ENCODE measurements at places on chromosomes 2 and 18. TPM values are rescaled to one million over a fixed set of nuclear protein-coding genes. Genes with fewer than 3 reads are reported as not detected.

COX7A2L gene
- total RNA-seq, result 215 TPM

ERBB4 gene
- not detected for total RNA-seq

DCDC2C gene
- total RNA-seq, result not detected

REEP1 gene
- total RNA-seq, result 0.36 TPM

NTSR2 gene
- not detected for total RNA-seq

CCDC121 gene
- 1.1 TPM for total RNA-seq

IKZF2 gene
- 10.3 TPM for total RNA-seq

VIL1 gene
- under 0.01 TPM for total RNA-seq

SLC9A4 gene
- not detected for total RNA-seq

IL36G gene
- not detected for total RNA-seq

SERPINB3 gene
- not detected for total RNA-seq

CTAGE1 gene
- not detected for total RNA-seq

- DNase-seq, result no peak
These were observed 50.0 kb downstream of the SH3RF3 start for GRCh38 chr2:109178968-109179367.

DNA sequence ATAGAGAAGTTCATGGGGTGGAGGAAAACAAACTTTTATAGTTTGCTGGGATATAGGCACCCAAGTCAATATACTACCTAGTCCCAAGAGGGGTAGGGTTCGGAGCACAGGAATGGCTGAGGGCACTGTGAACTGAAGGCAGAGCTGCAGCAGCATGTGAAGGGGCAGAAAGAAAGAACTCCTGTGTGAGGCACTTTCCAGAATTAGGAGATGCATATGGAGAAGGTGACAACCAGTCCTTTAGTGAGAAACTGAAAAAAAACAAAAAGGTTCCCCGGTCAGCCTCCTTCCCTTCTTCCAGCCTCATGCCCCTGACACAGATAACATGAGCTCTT lies 429.1 kb downstream of the DSC3 start:
- no peak for DNase-seq

GRCh38 chr2:191749181-191749540 lies 71.2 kb downstream of the NABP1 start:
- no peak for DNase-seq

DNA sequence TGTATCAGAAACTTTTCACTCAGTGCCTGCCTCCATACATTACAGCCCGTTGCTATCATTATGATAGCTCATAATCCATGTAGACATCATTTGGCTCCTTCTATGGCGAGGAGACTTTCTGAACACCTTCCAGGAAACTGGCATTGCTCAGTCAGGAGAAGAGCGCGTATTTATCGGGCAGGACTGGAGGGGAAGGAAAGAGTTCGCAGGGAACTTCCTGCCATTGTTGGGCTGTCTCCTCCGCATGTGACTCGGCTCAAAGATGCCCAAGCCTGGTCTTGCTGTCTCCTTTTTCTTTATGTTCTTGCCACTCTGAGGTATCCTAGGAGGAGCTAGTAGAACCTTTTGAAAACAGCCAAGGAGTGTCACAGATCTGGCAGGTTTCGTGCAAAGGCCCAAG lies 156.8 kb downstream of the CTIF start:
- no peak for DNase-seq

- DNase-seq, result no peak
These were observed 731.4 kb upstream of the CHAC2 start for GRCh38 chr2:53036196-53036595.

DNA sequence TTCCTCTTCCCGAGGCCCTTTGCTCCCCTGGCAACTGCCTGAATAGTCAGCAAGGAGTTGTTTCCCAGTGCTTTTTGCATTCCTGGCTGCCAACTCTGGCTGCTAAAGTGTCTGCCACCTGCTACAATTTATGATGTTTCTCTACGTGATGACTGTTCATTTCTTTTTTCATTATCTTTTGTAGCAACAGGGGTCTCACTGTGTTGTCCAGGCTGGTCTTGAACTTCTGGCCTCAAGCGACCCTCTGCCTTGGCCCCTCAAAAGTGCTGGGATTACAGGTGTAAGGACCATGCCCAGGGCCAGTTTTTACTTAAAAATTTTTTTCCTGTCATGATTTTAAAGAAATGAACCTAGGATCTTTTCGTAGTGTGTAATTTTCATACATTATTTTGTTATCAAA lies 11.3 kb downstream of the EHBP1 start:
- DNase-seq, result no peak

- DNase-seq, result no peak
These were observed 145.5 kb upstream of the ITGA6 start for GRCh38 chr2:172281648-172282570.

DNA sequence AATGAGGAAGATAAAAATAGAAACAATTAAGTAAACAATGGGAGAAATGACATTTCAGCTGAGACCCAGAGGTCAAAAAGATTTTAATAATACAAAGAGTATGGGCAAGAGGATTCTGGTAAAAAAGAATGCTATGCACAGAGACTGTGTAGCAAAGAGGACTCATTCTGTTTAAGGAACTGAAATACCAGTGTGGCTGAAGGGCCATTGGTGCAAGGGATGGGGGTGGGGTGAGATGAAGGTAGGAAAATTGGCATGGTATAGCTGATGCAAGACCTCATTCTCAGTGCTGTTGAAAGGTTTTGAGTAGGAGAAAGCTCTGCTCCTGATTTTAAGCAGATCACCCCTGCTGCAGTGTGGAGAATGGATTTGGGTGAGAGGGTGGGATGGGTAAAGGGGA lies 10.8 kb downstream of the GALNT1 start:
- DNase-seq, result no peak

- no peak for DNase-seq
These were observed 14.6 kb upstream of the RIT2 start for GRCh38 chr18:43129946-43130524.

DNA sequence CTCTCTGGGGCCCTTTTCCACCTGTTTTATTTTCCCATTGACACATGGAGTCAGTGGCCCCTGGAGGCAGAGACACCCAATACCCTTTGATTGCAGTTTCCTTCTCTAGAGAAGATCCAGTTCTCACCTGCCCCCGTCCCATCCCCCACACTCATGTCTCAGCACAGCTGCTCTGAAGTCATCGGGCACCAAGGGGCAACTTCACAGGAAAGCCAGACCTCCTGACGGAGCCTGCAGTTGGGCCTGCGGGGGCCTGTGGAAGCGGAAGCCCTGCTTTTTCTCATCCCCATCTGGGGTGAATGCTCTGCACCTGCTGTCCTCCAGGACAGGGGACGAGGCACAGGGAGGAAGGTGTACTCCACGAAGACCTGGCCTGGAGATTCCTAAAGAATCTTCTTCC lies 308.3 kb upstream of the EPAS1 start:
- no peak for DNase-seq

GRCh38 chr2:164935118-164936101 lies 19.9 kb downstream of the SLC38A11 start:
- DNase-seq, result no peak

GRCh38 chr2:237236188-237236587 lies 150.5 kb downstream of the COPS8 start:
- DNase-seq, result no peak

DNA sequence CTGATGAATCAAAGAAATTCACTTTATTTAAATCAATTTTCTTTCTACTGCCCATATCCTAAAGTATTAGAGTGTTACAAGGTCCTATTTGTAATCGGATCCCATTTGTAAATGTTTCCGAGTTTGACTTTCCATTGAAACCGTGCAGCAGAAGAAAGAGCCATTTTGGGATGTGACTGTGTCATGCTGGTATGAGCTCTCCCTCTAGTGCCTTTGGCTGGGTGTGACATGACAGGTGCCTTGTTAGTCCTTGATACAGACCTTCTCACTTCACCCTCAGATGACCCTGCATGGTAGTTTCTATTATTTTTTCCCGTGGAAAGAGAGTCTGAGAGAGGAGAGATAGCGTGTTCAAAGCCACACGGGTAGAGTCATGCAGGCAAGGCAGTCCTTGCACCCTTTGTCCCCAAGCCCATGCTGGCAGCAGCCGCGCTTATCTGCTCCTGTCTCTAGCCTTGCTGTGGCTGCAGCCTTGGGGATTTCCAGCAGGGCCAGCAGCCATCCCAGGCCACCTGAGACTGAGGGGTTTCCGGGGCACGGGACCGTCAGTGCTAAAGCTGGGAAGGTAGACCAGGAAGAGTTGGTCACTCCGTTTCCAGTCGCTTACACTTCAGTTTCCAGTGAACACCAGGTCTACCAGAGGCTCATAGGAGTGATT lies 21.4 kb downstream of the CHMP1B start:
- no peak for DNase-seq

GRCh38 chr18:3451183-3451988 lies 1.4 kb downstream of the TGIF1 start:
- peak; percentile 96 for DNase-seq

DNA sequence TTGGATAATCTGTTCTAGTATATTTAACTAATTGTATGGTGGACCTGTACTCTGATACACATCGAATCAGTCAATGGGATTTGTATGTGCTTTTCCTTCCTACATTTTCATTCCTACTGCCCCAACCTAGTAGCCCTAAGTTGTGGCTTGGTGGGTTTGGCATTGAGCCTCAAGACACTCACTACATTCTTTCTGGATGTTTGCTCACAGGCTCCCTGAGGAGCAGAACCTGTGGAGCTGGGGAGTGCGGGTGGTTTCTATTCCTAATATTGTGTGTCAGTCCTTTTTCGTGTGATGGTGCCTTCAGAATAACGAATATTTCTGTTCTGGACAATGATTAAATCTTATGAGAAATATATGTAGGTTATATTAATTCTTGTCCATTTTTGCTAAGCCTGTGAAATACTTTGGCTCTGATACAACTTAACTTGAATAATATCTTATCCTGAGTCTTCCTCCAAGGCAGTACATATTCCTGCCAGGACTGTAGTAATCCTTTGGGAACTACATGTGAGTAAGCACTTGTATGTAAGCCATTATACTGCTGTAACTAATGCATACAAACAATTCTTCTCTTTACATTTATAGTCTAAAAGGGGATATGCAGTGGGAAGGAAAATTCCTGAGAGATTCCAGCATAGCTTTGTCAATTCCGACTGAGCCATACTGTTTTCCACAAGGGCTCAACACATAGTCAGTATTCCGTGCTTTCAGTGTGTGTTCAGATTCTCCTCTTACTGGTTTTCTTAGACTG lies 150.6 kb downstream of the AGPS start:
- peak; percentile 88 for DNase-seq

DNA sequence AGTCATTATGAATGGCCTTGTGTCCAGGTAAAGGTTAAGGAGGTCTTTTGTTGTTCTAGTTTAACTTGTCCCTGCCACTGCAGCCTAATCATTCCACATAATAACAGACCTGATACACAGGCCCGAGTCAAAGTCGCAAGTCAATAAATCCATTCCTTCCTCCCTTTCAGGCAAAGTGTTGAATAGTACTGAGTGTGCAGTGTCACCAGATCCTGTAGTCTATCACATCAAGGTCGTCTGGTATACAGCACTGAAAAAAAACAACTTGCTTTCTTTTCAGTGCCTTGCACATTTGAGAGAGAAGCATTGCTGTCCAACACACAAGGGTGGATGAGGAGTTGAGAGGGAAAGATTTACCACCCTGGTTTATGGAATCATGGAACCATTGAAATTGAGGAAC lies 606.2 kb downstream of the BCL11A start:
- DNase-seq, result no peak

DNA sequence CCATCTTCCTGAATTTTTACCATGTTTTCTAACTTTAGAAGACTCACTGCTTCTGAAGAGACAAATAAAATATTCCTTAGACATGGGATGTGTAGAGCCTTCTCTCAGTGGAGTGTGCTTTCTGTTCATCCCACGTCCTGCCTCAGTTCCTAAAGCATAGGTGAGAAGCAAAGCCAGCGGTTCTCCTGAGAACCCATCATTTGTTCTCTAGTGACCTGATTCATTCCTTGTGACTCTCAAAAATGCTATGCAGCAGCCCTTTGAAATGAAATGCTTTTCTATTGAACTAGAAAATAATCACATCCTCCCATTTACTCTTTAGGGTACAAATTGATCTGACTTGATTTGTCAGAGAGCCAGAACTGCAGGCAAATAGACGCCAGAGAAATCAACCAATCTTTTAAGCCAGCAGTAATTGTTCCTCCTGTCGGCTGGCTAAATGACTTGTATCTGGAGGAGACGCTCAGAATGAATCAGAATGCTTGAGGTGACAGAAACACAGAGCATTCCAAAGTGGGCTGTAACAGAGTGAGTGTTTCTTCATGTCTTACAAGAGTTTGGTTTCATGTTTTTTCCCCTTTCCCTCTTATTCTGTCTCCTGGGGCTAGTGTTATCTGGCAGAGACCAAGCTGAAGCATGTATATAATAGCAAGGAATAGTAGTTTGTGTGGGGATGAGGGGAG lies 81.3 kb upstream of the TMEM178A start:
- peak; percentile 86 for DNase-seq

GRCh38 chr2:28590496-28591301 lies 94.8 kb downstream of the PLB1 start:
- no peak for DNase-seq

DNA sequence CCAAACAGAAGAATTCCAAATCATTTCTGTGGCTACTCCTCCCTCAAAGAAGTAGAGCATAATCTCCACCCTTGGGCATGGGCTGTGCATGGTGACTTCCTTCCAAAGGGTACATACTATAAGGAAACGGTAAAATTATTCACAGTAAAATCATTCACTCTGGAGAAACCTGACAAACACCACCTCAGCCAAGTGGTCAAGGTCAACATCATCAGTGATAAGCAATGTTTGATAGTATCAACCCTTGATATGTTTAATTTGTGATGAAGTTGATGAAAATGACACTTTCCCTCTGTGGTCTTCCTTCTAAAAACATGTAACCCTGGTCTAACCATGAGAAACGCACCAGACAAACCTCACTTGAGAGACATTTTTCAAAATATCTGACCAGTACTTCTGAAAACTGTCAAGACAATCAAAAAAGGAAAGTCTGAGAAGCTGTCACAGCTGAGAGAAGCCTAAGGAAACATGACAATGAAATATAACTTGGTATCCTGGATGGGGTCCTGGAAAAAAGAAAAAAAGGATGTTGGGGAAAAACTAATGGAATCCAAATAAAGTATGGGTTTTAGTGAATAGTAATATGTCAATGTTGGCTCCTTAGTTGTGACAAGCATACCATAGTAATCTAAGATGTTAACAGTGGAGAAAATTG lies 9.4 kb upstream of the TXNDC2 start:
- no peak for DNase-seq

DNA sequence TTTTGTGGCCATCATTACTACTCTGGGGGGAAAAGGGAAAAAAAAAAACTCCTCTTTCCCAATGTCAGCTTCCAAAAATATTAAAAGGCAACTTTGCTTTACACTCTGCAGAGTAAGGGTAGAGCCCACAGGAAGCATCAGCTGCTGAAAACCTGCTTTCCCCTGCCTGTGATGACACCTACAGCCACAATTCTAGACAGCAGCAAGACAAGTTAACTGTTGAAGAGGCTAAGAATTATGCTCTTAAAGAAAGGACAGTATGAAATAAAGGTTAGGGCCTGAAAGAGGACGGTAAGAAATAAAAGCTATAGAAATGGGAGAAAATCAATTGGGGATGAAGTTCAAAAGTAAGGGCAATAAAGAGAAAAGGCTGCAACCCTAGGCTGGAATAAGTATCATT lies 3.0 kb downstream of the PDE11A start:
- no peak for DNase-seq

Measured in osteoblast (primary cell).